Cortex of kidney (tissue), 1 donor: ENCODE measurements at places on chromosomes 3 and 15.

DNA sequence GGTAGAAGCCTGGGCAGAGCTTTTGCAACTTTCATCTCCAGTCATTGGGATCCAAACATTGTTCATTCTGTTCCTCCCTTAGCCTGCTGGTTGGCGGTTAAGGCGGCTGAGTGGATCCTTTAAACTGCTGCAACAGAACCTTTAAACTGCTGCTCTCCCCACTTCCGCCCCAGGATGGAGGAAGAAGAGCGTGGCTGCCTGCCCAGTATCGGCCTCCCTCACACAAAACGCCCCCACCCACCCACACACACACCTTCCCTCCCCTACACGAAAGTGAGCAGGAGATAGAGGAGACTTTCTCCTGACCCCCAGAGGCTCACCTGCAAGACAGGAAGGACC is 460 bp upstream of the ZMAT3 start:
- no peak for DNase-seq

GRCh38 chr3:193096076-193096475 is 144.9 kb upstream of the PLAAT1 start:
- no peak for DNase-seq

GRCh38 chr3:114212646-114213045 is 24.7 kb downstream of the ZNF80 start:
- no peak for DNase-seq

GRCh38 chr15:90106522-90107117 is 4.4 kb upstream of the IDH2 start:
- no peak for DNase-seq

DNA sequence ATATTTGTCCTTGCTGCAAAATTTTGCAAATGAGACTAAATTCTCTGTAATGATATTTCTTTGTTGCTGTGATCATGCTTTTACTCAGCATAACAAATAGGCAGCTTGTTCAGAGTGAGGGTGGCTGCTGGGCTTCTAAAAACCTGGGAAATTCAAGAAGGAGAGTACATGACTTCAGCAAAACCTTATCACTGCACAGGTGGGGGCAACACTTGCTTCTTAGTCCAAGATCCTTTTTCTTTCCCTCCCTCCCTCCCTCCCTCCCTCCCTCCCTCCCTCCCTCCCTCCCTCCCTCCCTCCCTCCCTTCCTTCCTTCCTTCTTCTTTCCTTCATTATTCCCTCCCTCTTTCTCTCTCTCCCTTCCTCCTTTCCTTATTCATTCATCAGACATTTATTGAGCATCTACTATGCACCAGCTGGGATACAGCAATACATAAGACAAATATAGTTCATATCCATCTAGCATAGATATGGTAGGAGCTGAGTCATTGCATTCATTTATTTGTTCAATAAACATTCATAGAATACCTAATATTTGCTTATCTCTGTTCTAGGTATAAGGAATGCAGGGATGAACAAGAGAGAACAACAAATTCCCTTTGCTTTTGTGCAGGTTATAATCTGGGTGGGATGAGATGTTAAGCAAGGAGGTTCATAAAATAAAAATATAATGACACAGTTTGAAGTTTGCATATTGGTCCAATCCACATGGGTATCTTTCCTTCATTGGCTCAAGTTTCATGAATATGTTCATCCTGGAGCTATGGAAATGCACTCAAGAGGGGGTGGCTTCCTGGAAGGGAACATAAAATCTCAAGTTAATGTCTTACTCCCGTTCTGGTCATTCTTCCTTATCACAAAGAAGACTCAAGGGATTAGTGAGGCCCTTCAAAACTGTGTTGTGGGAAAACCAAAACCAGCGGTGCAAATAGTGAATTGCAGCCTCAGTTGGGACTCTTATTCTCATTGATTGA is 210.7 kb downstream of the PDCD6IP start:
- no peak for DNase-seq

DNA sequence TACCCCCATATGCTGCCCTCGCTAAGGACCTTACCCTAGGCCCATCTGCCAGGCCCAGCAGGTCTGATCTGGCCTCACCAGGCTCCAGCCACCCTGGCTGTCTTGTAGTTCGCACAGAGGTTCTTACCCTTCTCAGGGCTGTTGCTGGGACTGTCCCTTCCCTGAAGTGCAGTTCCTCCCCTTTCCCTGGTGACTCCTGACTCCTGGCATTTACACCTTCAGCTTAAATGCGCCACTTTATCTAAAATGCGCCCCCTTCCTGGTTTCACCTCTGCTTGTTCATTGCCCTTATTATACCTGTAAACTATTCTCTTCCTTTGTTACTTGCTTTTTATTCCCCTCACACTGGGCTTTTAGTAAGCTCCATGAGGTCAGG is 835 bp upstream of the TTLL3 start:
- DNase-seq, result no peak

GRCh38 chr3:8324747-8325146 is 176.9 kb upstream of the LMCD1 start:
- DNase-seq, result no peak

- DNase-seq, result no peak
Measured at GRCh38 chr3:25781758-25782594, 1.3 kb downstream of the NGLY1 start.

GRCh38 chr15:77014132-77015081 is 19.5 kb downstream of the PSTPIP1 start:
- no peak for DNase-seq

GRCh38 chr15:89627256-89627970 is 27.9 kb downstream of the KIF7 start:
- no peak for DNase-seq

GRCh38 chr3:186090901-186091300 is 18.0 kb downstream of the ETV5 start:
- DNase-seq, result no peak

DNA sequence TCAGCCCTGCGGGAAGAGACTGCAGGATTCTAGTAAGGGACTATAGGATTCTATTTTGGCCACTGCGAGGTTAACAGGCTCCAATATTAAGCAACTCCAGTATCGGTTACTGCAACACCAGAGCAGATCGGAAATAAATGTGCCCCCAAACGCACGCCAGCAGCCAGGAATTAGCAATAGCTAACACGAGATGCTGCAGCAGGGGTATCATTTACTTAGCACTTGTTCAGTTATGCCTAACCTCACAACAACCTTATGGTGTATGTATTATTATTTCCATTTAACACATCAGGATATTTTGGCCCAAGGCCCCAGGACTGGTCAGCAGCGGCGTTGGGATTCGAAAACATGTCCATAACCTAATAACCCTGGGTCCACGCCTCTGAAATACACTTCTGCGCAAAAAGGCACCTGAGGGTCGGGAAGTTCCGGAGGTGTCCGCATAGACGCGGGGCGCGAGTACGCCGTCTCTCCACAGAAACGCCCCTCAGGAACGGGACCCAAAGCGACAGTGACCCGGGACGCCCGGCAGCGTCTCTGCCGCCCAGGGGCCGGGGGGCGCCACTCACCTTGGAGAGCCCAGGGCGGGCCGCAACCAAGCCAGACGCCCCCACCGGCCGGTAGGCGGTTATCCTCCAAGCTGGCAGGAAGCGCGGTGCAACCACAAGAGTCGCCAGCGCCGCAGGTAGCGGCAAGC is 681 bp downstream of the PIK3CB start:
- DNase-seq, result no peak

DNA sequence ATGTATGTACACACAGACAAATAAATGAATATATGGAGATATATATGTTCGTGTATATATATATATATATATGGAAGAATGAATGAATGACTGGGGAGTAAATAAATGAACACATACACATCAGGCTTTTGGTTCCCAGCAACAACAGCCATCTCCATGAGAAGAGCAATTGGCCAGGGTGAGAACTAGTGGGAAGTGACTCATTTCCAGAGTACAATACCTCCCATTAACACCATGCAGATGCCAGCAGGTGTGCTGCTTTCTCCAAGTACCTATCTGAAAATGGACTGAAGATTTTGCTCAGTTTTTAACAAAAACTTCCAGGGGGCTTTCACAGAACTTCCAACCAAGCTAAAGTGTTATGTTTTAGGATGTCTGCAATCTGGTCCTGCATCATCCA is 179.8 kb upstream of the SLC2A2 start:
- no peak for DNase-seq

DNA sequence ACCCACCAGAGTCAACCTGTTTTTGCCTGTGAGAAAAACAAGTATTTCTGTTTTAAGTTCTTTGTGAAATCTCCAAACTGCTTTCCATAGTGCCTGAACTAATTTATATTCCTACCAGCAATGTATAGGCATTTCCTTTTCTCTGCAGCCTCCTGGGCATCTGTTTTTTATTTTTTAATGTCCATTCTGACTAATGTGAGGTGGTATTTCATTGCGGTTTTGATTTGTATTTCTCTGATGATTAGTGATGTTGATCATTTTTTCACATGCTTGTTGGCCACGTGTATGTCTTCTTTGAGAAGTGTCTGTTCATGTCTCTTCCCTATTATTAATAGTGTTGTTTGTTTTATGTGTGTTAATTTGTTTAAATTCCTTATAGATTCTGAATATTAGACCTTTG is 820.5 kb downstream of the MCTP2 start:
- no peak for DNase-seq

- no peak for DNase-seq
Measured at GRCh38 chr3:197493049-197493448, 62.7 kb downstream of the BDH1 start.

- no peak for DNase-seq
Measured at GRCh38 chr3:140508550-140508949, 169.3 kb upstream of the TRIM42 start.

DNA sequence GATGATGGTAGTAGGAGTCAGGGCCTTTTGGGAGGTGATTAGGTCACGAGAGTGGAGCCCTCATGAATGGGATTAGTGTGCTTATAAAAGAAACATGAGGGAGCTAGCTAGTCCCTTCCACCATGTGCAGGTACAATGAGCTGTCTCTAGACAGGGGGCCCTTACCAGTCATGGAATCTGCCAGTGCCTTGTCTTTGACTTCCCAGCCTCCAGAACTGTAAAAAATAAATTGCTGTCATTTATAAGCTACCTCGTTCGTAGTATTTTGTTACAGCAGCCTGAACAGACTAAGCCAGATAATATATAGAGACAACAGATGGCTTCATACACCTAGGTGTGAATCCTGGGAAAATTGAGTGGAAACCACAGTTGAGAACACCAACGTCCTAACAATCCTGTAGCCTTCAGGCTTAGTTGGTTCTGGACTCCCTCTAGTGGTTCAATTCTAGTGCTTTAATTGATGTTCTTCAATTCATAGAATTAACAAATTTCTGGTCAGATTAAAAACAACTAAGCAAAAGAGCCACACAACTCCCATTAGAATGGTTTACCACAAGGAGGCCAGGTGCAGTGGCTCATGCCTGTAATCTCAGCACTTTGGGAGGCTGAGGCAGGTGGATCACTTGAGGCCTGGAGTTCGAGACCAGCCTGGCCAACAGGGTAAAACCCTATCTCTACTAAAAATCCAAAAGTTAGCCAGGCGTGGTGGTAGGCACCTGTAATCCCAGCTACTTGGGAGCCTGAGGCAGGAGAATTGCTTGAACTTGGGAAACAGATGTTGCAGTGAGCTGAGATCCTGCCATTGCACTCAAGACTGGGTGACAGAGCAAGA is 21.3 kb upstream of the GATM start:
- no peak for DNase-seq

DNA sequence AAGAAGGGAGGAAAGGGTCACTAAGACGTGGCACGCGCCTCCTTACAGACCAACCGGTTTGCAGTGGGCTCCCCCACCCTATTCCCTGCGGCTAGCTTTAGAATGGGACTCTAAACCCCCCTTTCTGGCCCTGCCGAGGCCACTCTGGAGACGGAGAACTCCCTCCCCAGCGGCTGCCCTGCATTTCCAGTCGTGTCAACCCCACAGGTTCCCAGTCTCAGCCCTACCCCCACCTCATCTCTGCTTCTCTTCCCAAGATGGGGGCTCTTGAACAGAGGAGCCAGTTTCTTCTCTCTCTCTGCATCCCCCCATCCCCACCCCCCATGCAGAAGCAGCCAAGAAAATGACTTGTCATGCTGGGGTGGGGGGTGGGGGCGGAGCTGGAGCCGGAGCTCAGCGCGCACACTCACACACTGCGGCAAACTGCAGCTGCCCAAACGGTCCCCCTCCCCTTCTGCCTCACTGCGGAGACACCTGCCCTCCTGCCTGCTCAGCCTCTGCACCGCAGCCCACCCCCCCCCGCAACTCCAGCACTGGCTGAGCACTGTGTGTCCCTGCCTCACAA is 871 bp downstream of the MAP1A start:
- DNase-seq, result no peak

GRCh38 chr15:90580541-90580940 is 50.8 kb downstream of the CRTC3 start:
- DNase-seq, result no peak

GRCh38 chr15:98524838-98525660 is 123.3 kb upstream of the IGF1R start:
- no peak for DNase-seq

DNA sequence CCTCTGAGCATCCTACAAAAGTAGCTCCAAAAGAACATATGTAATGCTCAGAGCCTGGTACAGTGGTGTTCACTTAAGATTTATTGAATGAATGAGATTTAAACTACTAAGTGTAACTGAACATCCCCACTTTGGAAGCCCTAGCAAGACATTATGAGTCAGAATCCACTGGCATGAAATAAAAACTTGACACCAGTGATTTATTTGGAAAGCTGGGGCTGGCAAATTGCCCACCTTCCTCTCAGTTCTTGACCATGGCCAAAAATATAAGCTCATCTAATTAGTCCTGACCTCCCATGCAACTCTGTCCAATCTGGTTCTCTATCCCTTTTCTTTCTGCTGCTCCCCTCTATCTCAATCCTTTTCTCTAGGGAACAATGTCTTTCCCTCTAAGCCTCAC is 418.0 kb downstream of the PLCL2 start:
- no peak for DNase-seq

DNA sequence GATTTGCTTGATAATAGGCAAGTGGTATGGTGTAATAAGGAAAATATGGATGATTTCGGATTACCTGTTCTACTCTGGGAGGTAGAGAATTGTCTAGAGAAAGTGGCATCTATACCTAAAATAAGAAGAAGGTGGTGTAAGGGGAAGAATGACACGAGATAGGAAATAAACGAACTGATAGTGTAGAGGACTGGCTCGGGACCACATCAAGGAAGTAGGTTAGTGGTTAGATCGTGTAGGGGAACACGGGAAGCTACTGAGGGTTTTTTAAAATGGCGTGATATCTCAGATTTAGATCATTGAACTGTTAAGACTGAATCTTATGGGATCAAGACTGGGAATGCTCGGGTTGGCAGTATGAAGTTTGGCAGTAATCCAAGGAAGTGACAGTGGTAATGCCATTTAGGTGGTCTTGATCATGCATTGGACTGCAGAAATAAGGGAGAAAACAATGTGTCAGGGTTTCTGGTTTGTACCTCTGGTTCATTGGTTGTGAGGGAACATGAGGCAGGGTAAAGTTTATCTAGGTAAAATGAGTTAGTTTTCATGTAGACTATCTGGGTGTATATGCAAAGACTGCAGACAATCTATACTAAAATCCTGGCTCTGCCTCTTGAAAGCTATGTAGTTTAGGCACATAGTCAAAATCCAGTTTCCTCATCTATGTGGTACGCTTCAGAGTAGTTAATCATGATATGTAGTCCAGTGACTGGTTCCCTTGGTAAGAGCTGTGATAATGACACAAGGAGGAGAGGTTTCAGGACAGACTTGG is 7.4 kb downstream of the RPL14 start:
- DNase-seq, result no peak
